Dorsolateral prefrontal cortex (tissue), 122 donors: ENCODE measurements at places on chromosomes 16 and 17.

DNA sequence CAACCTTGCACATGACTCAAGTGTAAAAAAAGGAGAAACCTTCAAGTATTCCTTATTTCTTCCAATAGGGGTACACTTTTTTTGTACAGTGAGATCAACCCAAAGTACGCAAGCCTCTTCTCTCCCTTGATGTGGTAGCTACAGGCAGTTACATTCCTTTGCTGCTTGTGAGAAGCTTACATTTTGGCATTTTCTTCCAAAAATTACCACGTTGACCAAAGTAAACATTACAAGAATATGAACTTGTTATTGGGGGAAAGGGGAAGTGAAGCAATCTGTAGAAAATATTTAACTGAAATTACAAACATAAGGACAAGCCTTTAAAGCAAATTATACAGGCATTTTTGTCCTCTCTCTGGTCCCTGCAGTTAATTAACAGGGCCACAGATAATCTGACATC is 97.0 kb upstream of the TOB1 start:
- DNase-seq: no peak

- DNase-seq: no peak
These were observed 56.1 kb upstream of the RBL2 start for GRCh38 chr16:53378138-53378537.

DNA sequence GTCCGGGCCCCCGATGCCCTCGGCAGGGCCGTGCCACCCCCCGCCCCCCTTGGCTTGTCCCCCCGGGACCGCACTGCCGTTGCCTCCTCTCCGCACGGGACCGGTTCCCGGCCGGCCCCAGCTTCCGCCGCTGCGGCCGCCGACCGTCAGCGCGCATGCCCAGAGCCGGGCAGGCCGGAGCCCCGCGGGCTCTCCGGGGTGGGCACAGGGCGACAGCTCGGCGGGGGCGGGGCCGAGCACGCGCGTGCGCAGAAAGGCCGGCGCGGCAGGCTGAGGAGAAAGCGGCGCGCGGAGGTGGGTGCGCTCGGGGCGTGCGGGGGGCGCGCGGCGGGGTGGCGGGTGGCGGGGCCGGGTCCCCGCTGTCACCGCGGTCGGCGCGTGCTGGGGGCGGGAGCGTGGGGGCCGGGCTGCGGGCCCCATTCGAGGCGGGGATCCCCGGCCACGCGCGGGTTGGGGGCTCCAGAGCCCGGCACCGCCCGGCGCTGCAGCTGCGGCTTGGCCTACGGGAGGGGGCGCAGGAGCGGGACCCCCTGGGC is at the start of gene TBC1D24:
TSS of gene TBC1D24 (plus strand) at position 251 of the 536 bp plus-strand sequence. CDS start 21,022 bp downstream, outside the sequence.
- peak; percentile 82 for DNase-seq

DNA sequence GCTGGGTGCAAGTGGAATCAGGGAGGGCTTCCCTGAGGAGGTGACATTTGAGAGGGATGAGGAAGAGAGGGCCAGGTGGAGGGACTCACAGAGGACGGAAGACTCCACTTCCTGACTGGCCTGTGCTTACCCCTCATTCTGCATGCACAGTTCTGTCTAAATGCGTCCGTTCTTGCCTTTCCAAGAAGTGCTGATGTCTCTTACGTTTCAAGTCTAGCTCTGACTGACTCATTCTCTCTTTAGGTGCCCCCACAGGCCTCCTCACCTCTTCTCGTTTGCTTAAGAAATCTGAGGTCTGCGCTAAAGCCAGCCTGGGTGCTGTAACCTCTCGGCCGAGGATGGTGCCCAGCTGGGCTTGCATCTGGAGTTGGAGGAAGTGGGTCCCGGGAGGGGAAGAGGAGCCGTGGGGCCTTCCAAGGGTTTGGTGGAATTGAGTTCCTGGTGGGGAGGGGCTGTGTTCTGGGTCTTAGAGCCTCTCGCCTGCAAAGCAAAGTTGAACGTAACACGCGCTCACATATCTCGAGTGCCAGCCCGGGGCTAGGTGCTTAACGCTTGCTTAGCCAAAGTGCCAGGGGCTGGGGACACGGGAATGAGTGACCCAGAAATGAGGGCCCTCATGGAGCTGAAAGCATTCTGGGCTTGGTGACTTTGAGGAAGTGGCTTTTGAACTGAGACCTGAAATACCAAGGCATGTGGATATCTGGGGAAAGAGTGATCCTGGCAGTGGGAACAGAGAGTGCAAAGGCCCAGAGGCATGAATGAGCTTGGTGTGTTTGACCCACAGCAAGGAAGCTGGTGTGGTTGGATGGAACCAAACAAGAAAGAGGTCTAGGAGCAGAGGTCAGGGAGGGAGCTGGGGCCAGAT is 4.8 kb downstream of the IL4R start:
- peak; percentile 35 for DNase-seq

- no peak for DNase-seq
These were observed 186.3 kb upstream of the XYLT1 start for GRCh38 chr16:17657045-17657444.

DNA sequence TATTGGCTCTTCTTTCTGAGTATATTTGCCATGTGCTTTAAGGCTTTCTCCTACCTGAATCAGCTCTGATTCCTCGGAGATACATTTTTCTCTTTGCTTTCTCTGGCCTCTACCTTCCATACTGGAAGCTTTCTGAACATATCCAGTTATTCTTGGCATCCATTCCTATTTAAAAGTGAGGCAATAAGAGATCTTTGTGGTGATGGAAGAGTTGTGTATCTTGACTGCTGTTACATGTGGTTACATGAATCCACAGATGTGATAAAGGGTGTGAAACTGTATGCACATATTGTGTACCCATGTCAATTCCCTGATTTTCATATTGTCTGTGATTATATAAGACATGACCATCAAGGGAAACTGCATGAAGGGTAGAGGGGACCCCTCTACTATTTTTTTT is 24.4 kb downstream of the UBE2O start:
- DNase-seq: no peak

- no peak for DNase-seq
These were observed 34.7 kb downstream of the ADCY9 start for GRCh38 chr16:4081521-4082021.

DNA sequence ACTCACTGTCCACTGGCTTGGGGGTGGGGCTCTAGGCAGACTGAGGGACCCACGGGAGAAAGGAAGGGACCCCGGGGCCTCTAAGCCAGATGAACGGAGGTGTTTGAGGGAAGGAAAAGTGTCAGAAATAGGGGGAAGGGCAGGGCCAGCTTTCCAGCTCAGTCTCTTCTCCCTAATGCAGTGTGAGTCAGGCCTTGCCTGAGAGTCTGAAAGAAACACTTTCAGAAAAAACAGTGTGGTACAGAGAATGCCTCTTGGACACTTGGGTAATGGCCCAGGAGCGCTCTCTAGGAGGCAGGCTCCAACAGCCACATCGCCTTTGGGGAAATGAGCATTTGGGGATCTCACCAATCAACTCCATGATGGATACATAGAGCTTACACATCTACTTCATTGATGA is 46.9 kb downstream of the NDEL1 start:
- no peak for DNase-seq

GRCh38 chr16:27995378-27995777 is 68.1 kb downstream of the GSG1L start:
- DNase-seq: no peak

DNA sequence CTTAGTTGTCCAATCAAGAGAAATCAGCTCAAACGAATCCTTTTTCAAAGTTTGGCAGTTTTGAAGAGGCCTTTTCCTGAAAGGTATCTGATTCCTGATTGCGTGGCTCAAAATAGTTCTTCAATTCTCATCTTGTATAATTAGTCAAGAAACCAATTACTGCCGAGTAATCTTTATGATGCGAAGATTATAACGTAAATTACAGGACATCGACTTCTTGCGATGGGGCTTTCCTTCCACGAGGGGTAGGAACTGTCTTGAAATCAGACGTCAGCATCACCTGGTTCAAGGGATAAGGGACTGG is 644 bp upstream of the ARL2BP start:
- DNase-seq: no peak

DNA sequence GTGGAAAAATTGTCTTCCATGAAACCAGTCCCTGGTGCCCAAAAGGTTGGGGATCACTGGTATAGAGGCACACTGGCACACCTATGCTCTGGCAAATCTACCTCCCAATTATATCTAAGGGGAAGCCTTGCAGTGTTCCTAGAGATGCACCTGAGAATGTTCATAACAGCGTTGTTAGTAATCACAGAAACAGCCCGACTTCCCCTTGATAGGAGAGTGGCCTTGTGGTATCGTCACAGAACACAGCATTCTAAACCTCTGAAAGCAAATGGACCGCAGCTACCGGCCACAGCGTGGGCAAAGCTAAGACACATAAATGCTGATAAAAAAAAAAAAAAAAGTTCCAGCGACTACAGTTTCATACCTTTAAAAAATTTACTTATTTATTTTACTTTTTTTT is 39.1 kb upstream of the ADGRG1 start:
- no peak for DNase-seq

DNA sequence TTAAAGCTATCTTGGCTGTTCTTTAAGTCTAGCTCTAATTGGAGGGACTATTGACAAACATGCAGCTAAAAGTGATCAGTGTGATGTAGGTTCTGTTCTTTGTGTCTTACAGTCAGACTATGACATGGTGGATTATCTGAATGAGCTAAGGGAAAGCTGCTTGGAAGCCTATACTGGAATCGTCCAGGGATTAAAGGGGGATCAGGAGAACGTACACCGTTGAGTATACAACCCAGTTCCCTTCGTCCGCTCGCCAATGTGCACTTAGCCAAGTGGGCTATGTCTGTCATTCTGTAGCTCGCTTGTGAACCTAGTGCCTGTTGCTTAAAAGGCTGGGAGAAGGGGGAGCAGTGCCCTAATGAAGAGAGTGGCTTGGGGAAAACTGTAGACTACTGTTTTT is 15.8 kb upstream of the TBKBP1 start:
- no peak for DNase-seq

DNA sequence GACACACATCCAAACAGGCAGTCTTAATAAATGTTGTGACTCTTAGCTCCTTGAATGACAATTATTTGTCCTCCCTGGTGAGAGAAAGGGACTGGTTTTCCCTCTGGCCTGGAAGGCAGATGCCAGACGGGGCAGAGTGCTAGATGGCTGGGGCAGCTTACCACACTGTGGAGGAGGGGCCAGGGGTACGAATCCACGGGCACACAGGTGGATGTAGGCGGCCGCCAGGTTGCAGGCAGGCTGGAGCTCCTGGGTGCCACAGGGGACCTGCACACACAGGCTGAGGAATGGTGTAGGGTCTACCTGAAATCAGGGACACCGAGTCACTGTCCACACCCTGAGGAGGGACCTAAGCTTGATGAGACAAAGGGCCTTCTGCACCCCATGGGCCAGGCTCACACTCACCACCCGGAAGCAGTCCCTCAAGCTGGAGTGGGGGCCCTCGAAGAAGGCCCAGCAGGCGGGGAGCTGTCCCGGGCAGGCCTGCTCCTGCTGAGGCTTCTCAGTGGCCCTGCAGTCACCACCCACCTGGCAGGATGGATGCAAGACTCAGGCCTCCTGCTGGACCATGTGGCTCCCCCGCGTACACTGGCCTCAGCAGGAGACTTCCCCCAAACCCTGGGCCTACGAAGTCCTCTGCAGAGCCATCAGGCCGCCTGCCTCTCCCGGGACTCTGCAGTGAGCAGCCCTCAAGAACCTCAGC is 38.4 kb downstream of the RMI2 start:
- DNase-seq: no peak

- no peak for DNase-seq
These were observed 2.1 kb downstream of the DHRS11 start for GRCh38 chr17:36593656-36594316.

DNA sequence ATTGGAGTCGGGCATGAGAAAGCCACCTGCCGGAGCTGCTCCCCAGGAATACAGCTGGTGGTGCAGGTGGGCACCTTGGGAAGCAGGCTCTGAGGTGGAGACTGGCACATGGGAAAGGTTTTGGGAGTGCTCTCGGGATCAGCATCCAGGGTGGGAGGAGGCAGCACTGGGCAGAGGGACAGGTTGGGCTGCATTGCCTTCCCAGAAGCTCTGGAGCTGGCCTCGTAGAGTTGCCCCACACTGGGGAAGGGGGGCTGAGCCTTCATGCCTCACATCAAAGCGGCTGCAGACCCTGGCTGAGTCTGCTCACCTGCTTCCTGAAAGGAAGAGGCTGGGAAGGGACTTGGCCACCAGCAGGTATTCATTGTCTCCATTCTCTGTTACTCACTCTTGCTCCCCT is 13.5 kb upstream of the GPRC5B start:
- DNase-seq: no peak

DNA sequence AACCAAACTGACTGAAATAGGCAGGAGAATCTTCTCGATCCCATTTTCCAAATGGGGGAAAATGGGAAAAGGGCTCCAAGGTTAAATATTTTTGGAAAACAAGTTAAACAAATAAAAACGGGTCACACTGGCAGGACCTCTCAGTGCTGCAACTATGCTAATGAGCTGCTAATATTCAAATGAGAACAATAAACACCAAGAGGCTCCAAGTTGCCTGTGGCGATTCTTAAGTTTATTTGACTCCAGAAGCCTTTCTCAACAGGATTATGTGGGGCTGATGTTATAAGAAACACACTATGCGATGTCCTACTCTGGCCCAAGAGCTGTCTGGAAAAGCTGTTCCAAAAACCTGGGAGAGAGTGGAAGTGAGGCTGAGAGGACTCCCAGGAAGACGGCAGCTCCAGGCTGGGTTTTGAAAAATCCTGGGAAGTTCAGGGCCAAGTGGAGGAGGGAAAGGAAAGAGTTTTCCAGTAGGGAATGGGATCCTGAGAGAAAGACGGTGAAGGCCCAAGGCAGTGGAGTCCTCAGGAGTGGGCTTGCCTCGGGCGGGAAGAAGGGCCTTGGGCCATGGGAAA is 21.4 kb downstream of the WNT3 start:
- no peak for DNase-seq

GRCh38 chr17:63171428-63172393 is 205.7 kb downstream of the TANC2 start:
- no peak for DNase-seq

GRCh38 chr17:65297384-65297783 is 160.2 kb downstream of the RGS9 start:
- DNase-seq: no peak

DNA sequence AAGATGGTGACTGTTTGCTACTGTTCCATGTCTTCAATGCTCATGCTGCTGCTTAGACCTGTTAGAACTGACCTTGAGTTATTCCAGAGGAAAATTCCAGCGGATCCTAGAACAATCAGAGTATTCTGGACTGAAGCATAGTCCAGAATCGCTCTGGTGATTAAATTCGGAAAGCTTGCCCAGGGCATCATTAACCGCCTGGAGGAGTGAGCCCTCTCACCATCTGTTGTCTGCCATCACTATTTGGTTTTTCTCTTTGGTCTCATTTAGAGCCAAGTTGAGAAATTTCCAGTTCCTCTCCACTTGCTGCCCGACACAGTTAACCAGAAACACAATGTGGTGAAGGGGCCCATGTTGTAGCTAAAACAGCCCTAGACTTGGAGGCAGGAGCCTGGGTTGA is 104.1 kb downstream of the BMERB1 start:
- no peak for DNase-seq

DNA sequence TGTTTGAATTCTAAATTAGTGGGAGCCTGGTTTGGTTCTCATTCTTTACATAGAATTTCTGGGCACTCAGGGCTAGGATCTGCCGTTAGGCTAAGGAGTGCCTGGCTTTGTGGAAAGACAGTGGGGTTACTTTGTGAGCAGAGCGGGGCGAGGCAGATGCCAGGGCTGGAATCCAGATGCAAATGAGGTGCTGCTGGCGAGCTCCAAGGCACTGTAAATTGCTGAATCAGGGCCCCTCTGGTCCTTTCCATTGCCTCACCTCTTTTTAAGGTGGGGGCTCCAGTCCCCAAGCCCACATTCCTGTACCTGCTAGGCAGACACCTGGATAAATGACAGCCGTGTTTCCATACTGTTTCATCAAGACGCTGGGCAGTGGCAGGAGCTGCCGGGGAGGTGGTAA is 33.8 kb downstream of the PIPOX start:
- no peak for DNase-seq
